ENCODE measurements at places on chromosomes 16 and 17. TPM values are rescaled to one million over a fixed set of nuclear protein-coding genes. Genes with fewer than 3 reads are reported as not detected.

SLC16A6 gene
- total RNA-seq, result 1.0 TPM

GLYR1 gene
- total RNA-seq, result 25.1 TPM

PDE6G gene
- total RNA-seq, result 1.0 TPM

KRTAP9-9 gene
- not detected for total RNA-seq

KRT32 gene
- not detected for total RNA-seq

DUSP3 gene
- total RNA-seq, result 39.7 TPM

ABCA10 gene
- 17.7 TPM for total RNA-seq

MPP2 gene
- 1.0 TPM for total RNA-seq

SGCA gene
- 158 TPM for total RNA-seq

ITGA2B gene
- 2.6 TPM for total RNA-seq

RRAD gene
- 19.3 TPM for total RNA-seq

SAMD14 gene
- total RNA-seq, result 1.0 TPM

SMG6 gene
- 13.6 TPM for total RNA-seq

HBA2 gene
- total RNA-seq, result 5,761 TPM

ARHGAP23 gene
- total RNA-seq, result 25.6 TPM

JPH3 gene
- not detected for total RNA-seq

RNF43 gene
- total RNA-seq, result not detected

TMC8 gene
- 7.8 TPM for total RNA-seq

Measured in skeletal muscle tissue (tissue), 5 donors.